Mucosa of descending colon (tissue), 3 donors: ENCODE measurements at places on chromosomes 7 and 10.
A peak's percentile ranks its signal among the peaks of the same experiment; 100 is the strongest.

GRCh38 chr7:78333530-78334425 lies 535.2 kb downstream of the PHTF2 start:
- DNase-seq, result no peak

DNA sequence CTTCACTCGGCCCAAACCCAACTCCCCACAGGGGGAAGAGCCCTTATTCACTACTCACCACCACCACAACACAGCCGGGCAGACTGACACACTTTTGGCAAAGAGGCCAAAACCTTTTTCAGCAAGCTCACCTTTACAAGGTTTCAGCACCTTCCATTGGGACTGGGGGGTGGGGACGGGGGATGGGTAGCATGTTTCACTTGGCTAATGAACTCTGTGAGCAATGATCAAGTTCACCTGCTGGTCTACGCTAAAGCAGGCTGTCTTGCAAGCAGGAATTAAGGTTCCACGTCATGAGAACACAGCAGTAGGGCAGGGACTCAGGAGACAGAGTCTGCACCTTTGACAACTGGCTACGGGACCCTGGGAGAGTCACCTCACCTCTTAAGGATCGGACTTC lies 7.0 kb downstream of the FAM53B start:
- no peak for DNase-seq

DNA sequence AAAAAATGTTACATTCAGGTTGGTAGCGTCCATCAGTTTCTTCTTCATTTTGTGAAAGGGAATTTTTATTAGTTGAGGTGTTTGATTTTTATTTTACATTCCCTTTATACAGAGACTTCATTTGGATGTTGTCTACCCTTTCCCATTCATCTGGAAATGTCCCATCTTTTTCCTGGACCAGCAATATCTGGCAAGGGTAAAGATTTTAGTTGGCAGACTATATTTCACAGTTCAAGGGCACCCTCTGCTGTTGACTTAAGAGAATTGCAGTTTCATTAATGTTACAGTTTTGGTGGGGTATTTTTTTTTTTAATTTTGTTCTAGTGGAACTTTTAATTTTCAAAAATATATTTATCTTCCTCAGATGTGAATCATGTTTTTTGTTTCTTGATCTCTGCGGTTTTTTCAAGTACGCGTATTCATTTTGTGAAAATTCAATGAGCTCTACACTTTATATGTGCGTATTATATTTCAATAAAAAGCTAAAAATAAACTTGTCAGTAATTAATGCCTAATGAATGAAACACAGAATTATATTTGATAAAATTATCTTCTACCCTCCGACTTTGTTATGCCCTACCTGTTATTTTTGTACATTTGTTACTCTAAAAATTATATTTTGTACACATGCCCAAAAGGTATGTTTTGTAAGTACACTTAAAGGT lies 97.9 kb upstream of the KLF14 start:
- no peak for DNase-seq

DNA sequence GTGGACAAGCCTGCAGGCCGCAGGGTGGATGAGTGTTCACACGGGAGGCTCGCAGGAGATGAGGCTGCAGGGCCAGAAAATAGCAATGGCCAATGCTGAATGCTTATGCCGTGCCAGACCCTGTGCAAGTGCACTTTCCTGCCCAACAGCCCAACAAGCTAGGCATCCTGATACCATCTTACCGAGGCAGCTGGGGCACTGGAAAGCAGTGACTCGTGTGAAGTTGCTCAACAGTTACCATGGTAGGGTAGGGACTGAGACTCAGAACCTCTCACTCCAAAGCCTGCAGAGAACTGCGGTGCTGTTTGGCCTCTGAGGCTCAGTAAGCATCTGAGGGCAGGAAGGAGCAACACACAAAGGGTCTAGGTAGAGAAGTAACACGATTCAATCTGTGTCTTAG lies 43.7 kb downstream of the JAZF1 start:
- no peak for DNase-seq

GRCh38 chr7:75924889-75925288 lies 9.9 kb downstream of the POR start:
- DNase-seq, result no peak

DNA sequence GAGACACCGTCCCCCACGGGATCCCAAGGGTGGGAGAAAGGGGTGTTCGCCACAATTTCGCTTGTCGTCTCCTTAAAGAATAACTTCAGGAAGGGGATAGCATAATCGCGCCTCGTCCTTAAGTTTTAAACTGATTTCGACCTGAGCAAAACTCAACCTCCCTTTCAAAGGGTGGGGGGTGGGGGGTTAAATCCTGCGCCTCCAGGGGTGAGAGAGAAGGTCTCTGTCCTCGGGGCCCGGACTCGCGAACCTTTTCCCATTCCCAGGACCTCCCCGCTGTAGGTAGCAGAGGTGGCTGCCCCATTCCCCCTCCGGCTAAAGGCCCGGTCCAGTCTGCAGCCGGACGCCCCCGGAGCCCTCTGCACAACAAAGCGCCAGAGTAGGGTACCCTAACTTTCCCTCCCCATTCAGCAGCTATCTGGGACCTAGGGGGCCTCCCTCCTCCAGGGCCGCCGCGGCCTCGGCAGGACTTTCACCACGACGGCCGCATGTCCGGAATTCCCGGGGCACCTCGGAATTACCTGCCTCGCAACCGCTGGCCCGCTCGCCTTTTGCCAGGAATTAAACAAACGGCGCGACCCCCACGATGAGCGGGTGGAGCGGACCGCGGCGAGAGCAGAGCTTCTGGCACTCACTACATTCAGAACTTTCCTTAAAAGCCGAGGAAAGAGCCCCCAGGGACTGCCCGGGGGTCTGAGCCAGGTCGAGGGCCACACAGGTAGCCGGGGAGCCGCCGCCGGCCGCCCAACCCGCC lies 1.7 kb downstream of the CDK6 start:
- DNase-seq, result peak; percentile 45

DNA sequence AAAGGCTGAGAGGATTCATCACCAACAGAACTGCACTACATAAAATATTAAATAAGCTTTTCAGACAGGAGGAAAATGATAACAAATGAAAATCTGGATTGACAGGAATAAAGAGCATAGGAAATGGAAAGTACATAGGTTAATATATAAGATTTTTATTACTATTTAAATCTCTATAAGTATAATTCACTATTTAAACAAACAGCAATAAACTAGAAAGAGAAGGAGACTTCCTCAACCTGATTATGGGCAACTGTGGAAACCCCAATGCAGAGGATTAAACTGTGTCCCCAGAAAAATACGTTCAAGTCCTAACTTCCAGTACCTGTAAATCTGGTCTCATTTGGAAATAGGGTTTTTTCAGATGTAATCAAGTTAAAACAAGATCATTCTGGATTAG lies 14.8 kb upstream of the ASL start:
- no peak for DNase-seq

DNA sequence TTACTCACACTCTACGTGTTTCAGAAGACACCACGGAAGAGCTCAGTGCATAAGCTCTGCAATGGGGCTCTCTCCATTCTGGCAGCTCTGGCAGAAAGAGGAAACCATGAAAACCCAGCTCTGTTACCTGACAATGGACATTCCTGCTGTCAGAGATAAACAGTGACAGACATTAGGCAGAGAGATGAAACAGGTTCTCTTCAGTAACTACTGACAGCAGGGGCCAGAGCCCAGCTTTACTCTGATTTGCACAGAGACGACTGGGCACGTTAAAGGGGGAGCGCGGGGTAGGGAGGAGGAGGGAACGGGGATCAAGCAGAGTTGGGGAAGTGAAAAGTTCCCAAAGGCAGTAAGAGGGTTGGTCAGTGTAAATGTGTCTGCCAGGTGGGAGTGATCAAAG lies 206.1 kb downstream of the RAMP3 start:
- DNase-seq, result no peak

DNA sequence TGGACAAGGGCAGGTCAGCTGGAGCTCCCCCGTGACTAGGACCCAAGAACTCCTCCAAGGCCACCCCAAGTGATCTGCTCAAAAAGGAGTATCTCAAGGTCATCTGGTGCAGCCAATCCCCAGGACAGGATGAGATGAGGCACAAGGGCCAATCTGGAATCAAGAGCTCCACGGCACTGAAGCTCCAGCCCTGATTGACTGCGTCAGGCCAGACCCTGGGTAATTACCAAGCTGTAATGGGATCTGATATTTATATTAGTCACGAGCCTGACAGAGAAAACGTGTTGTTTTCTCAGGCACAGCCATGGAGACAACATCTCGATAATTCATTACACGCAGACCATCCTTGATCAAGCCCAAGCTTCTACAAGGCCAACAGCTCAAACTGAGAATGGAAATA lies 4.2 kb downstream of the KCNMA1 start:
- DNase-seq, result no peak

DNA sequence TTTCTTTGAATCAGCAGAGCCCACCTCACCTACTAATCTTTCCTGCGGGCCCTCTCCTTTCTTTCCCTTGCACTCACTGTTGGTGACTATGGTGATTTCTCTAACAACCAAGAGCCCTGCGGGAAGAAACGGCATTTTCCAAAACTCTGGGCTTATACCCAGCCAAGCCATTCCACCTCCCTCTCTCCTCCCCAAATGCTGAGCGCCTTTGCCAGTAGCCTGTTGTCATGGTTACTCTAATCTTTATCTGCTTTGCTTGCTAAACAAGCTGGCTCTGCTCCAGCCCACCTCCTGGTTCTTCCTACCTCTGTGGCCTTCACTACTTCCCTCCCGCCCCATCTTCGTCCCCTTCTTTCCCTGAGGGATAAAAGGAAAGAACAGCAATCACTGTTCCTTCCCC lies 86.7 kb downstream of the DGKI start:
- no peak for DNase-seq

DNA sequence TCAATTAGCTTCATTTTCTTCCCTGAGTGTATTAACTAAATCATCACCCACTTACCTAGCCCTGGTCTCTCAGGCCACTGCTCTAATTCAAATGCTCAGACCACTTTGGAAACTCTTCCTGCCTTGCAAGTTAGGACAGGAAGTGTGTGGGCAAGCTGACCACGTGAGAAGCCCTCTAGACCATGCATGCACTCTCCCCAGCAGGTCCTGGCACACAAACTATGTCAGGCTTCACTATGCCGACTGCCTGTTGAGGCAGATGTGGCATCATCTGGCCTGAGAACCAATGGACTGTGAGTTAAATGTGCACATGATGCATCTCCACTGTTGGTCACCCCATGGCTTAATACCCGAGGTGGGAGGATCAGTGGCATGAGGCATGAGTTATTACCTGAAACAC lies 439.6 kb downstream of the GRID1 start:
- DNase-seq, result no peak

GRCh38 chr10:48309711-48310226 lies 3.3 kb downstream of the MAPK8 start:
- DNase-seq, result no peak

DNA sequence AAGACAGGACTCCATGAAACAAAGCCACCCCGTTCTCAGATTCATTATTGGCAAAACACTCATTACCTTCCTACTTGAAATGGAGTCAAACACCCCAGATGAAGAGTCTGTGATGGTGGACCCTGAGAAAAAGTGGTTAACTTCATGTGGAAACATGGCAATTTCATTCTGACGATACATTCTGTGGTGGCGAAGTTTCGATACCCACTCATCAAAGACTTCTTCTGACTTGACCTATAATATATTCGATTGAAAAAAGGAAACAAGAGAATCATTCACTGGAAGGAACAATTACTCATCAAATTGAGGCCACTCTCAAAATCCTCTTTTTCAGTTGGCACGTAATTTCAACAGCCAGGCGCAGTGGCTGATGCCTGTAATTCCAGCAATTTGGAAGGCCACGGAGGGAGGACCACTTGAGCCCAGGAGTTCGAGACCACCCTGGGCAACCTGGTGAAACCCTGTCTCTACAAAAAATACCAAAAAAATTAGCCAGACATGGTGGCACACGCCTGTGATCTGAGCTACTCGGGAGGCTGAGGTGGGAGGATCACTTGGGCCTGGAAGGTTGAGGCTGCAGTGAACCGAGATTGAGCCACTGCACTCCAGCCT lies 108.8 kb upstream of the GSDME start:
- DNase-seq, result no peak
